ENCODE measurements at places on chromosomes 5 and 9. TPM values are rescaled to one million over a fixed set of nuclear protein-coding genes. Genes with fewer than 3 reads are reported as not detected.

- no peak for DNase-seq
- H3K27ac ChIP-seq = no peak within 1 kb of the TSS
- no peaks in the 10 kb centered on the region for H3K4me1 ChIP-seq
- peak within 1 kb of the TSS; percentile 51 for H3K4me3 ChIP-seq
- H3K27me3 ChIP-seq = peaks cover 10% of the 10 kb centered on the region
These were observed at the start of gene KCNIP1 for GRCh38 chr5:170503990-170504596. Gene KCNIP1, plus strand, starts transcription at chr5:170504020.

- H3K4me3 ChIP-seq = no peak overlapping the region
- H3K27me3 ChIP-seq = no peaks in the 10 kb centered on the region
- H3K4me1 ChIP-seq = peaks cover 17% of the 10 kb centered on the region
- H3K27ac ChIP-seq = no peak overlapping the region
- H3K36me3 ChIP-seq = no peaks in the 10 kb centered on the region
- DNase-seq = peak; percentile 95
These were observed 6.1 kb upstream of the DPM2 start for GRCh38 chr9:127943731-127944144.

DNA sequence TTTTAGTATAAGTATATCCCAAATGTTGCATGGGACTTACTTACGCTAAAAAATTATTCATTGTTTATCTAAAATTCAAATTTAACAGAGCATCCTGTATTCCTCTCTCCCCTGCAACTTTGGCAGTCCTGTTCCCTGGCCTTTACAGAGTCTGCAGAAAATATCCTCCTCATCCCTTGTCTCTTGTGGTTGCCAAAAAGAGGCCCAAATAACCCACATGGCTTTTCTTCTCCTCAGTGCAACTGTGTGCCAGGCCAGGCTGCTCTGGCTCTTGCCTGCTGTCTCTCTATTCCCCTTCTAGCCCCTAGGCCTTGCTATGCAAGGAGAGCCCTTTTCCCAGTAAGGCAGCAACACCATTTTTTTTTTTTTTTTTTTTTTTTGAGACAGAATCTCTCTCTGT lies 23.0 kb downstream of the ARHGEF37 start:
- no peaks in the 10 kb centered on the region for H3K36me3 ChIP-seq
- no peak overlapping the region for H3K4me3 ChIP-seq
- H3K27me3 ChIP-seq = no peaks in the 10 kb centered on the region
- DNase-seq = no peak

GRCh38 chr9:38659538-38659937 lies 39.1 kb upstream of the ANKRD18A start:
- H3K27me3 ChIP-seq = no peaks in the 10 kb centered on the region
- DNase-seq = no peak
- H3K27ac ChIP-seq = no peak overlapping the region
- no peak overlapping the region for H3K4me3 ChIP-seq

Gene FKBP15
- total RNA-seq = 22.2 TPM

- peak overlapping the region; percentile 13 for H3K27ac ChIP-seq
- H3K4me1 ChIP-seq = peaks cover 22% of the 10 kb centered on the region
These were observed 9.7 kb downstream of the SERINC5 start for GRCh38 chr5:80246001-80246758.

- DNase-seq = no peak
- H3K36me3 ChIP-seq = no peaks in the 10 kb centered on the region
- H3K4me3 ChIP-seq = no peak overlapping the region
These were observed 192.7 kb downstream of the LRRC70 start for GRCh38 chr5:62771341-62771740.

DNA sequence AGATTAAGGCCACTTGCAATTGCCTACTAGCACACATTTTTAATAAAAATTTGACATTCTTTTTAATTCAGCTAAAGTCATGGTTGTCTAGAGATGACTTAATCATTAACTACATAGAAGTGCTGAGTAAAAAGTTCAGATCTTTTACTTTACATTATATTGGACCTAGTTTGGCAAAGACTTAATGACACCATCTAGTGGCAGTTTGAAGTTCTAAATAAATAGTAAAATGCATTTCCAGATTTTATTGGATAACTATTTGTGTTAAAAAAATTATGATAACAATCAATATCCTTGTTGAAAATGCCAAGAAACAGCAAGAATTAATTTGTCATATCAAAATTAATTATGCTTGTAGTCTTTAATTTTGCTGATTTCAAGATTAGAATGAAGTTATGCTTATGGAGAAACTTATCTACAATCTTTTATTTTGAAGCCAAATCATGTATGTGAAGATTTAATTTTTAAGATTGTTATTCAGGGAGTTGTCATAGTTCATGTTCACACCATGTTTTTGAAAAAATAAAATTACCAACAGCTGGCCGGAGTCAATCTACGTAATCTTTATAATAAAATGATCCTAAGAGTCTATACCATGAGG lies 69.6 kb upstream of the PJA2 start:
- no peak overlapping the region for H3K27ac ChIP-seq
- DNase-seq = no peak
- H3K4me3 ChIP-seq = no peak overlapping the region
- no peaks in the 10 kb centered on the region for H3K4me1 ChIP-seq
- H3K36me3 ChIP-seq = no peaks in the 10 kb centered on the region

Gene CYSRT1
- 1.7 TPM for total RNA-seq

- no peak overlapping the region for H3K4me3 ChIP-seq
- no peaks in the 10 kb centered on the region for H3K36me3 ChIP-seq
These were observed 811 bp upstream of the LRRTM2 start for GRCh38 chr5:138875946-138876345.

GRCh38 chr5:6328173-6328572 lies 50.2 kb downstream of the MED10 start:
- DNase-seq = peak; percentile 49
- no peak overlapping the region for H3K27ac ChIP-seq
- no peaks in the 10 kb centered on the region for H3K4me1 ChIP-seq
- no peaks in the 10 kb centered on the region for H3K27me3 ChIP-seq
- H3K4me3 ChIP-seq = no peak overlapping the region
- no peaks in the 10 kb centered on the region for H3K36me3 ChIP-seq

Gene RNF180
- 0.65 TPM for total RNA-seq

- H3K4me3 ChIP-seq = no peak overlapping the region
- no peaks in the 10 kb centered on the region for H3K27me3 ChIP-seq
- no peaks in the 10 kb centered on the region for H3K36me3 ChIP-seq
- H3K27ac ChIP-seq = no peak overlapping the region
These were observed 111.3 kb upstream of the NR5A1 start for GRCh38 chr9:124618476-124618875.

Gene CCL27
- total RNA-seq = 0.76 TPM

GRCh38 chr5:31036411-31036810 lies 157.1 kb upstream of the CDH6 start:
- H3K36me3 ChIP-seq = no peaks in the 10 kb centered on the region
- no peak overlapping the region for H3K27ac ChIP-seq
- H3K4me3 ChIP-seq = no peak overlapping the region
- H3K4me1 ChIP-seq = peaks cover 7% of the 10 kb centered on the region

GRCh38 chr5:18394443-18394804 lies 760.2 kb downstream of the TAF11L14 start:
- no peaks in the 10 kb centered on the region for H3K36me3 ChIP-seq
- H3K27me3 ChIP-seq = no peaks in the 10 kb centered on the region
- no peaks in the 10 kb centered on the region for H3K4me1 ChIP-seq
- H3K4me3 ChIP-seq = no peak overlapping the region

DNA sequence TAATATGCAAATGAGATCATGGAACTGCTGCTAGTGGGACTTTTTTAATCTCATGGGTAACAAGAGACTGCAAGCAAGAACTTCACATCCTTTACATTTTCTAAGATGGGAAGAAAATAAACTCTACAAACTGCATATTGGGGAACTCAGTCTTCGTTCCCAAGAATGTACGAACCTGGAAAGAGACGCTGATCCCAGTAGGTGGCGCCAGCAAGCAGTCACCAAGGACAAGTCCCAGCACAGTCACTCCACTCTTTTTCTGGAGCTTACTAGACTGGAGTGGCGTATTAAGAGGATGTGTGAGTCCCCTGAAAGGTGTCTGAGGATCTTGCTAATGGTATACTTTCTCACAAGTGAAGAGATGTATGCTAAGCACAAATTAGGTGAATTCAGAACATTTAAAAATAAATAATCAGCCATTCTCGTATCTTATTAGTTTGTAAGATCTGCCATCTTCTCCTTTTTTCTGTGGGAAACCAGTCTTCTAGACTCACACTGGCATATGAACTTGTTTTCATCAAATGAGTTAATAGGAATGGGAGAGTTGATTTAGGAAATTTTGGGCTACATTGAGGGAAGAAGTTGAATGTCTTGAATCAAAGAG lies 16.0 kb upstream of the PUM3 start:
- DNase-seq = peak; percentile 60
- no peaks in the 10 kb centered on the region for H3K27me3 ChIP-seq
- no peaks in the 10 kb centered on the region for H3K4me1 ChIP-seq
- no peaks in the 10 kb centered on the region for H3K36me3 ChIP-seq

Gene ARPC5L
- 58.5 TPM for total RNA-seq

DNA sequence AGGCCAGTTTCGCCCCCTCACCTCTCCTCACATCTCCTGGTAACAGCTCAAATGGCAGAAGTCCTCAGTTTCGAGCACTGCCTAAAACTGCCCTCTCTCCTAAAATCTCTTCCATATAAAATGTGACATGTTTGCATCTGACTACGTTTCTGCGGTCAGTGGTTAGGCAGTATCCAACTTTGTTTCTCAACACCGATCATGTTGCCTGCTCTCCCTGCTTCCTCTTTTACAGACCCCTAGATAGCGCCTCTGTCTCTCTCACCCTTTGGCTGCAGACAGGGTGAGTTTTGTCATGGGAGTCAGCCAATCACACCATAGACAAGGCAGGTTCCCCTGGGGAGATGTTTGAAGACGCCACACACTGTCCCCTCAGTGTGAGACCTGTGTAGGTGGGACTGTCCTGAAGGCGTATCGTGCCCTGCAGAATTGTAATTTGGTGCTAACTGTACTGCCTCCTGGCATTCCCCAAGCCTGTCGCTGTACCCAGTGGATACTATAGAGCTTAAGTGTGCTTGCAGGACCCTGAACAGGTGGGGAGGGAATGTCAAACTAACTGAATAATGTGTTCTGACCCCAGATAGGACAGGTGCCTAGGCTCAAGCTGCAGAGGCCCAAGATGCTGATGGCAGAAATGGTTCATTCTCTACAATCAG lies 1.1 kb downstream of the HEXB start:
- no peak overlapping the region for H3K27ac ChIP-seq
- peak overlapping the region; percentile 84 for H3K4me3 ChIP-seq
- no peaks in the 10 kb centered on the region for H3K36me3 ChIP-seq
- no peaks in the 10 kb centered on the region for H3K27me3 ChIP-seq
- peaks cover 11% of the 10 kb centered on the region for H3K4me1 ChIP-seq

Gene IFNA2
- not detected for total RNA-seq

- H3K4me1 ChIP-seq = peaks cover 21% of the 10 kb centered on the region
- DNase-seq = peak; percentile 58
These were observed 97.5 kb downstream of the HSPA4 start for GRCh38 chr5:133149345-133149744.

DNA sequence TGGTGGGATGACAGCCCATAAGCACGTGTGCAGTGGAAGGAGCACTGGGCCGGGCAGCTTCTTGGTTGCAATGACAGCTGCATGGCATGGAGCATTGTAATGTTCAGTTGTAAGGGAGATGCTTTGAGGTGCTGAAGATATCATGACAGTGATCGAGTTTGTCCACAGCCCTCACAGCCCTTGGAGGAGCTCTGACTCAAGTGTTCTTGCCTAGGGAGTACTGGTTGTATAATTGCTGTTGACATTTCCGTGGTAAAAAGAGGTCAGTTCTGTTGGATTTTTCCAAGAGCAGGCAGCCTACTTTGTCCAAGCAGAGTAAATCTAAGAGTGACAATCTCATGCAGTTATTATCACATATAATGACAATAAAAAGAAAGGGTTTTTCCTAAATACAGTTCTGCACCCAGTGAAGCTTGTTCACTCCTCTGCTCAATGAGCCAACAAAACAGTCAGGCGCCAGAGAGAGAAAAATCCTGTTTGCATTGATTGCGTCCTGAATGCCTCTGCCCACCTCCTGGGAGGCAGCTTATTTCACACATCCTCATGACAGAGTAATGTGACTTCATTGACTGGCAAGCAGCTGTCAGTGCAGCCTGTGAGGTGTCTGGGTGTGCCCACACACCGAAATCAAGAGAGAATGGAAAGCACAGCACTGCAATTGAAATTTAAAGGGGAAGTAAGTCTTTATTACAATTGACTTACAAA lies 248.0 kb downstream of the NTRK2 start:
- H3K36me3 ChIP-seq = no peaks in the 10 kb centered on the region
- DNase-seq = no peak
- H3K4me3 ChIP-seq = no peak overlapping the region
- H3K4me1 ChIP-seq = no peaks in the 10 kb centered on the region

GRCh38 chr5:136028782-136029742 lies at the start of gene TGFBI:
Gene TGFBI, plus strand, starts transcription at chr5:136028988. Its CDS starts 68 bp downstream, at chr5:136029056.
- H3K4me1 ChIP-seq = peaks cover 32% of the 10 kb centered on the region
- no peak within 1 kb of the TSS for H3K27ac ChIP-seq

DNA sequence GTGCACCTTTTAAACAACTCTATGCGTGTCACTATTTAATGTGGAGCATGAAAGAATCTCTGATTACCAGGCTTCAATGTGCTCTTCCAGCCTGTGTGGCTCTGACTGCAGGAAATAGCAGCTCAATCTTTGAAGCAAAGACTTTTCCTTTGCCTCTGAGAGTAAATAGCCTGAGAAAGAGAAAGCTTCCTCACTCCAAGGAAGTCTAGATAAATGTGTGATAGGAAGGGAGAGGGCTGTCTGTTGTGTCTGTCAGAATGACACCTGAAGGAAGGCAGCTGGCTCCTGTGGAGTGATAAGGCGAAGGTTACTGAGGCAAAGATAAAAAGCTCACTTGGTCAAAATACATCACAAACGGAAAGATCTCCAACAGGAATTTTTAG lies 205.3 kb upstream of the HAPLN1 start:
- no peak overlapping the region for H3K4me3 ChIP-seq
- no peaks in the 10 kb centered on the region for H3K36me3 ChIP-seq
- DNase-seq = no peak
- no peaks in the 10 kb centered on the region for H3K27me3 ChIP-seq

DNA sequence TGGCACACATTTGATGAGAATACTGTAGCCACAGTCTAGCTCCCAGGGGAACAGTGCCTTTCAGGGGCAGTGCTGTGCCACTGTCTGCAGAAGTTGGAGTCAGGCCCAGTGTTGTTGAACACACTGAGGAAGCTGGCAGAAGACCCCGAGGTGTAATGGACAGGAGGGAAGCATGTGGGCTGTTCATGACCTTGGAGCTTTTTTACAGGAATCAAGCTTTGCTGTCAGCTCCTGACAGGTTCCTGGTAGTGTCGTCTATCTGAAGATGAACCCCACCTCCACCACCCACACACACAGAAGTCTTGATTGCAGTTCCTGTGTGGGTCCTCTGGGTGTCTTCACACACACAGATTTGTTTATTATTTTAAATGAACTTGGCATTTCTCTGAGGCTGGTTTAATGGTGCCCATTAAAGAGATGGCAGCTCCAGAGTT lies 40.3 kb upstream of the TNFAIP8 start:
- H3K27ac ChIP-seq = no peak overlapping the region
- peaks cover 11% of the 10 kb centered on the region for H3K4me1 ChIP-seq
- H3K36me3 ChIP-seq = peaks cover 2% of the 10 kb centered on the region

Gene OMD
- total RNA-seq = 0.08 TPM

Gene GPR151
- total RNA-seq = not detected

All from SJCRH30 (cell line).